Cardiac ventricle fibroblast (primary cell): ENCODE measurements at places on chromosomes 6 and 20. TPM values are rescaled to one million over a fixed set of nuclear protein-coding genes. Genes with fewer than 3 reads are reported as not detected.

Gene SLC17A3
- total RNA-seq, result not detected in 2 replicates

Gene RGS17
- 7.4 and 9.2 TPM in 2 replicates for total RNA-seq

Gene COL20A1
- not detected in 2 replicates for total RNA-seq

Gene HLA-DQA1
- total RNA-seq, result not detected in 2 replicates

Gene REM1
- total RNA-seq, result 0.44 and 1.2 TPM in 2 replicates
